Epithelial cell of umbilical artery (primary cell): ENCODE measurements at places on chromosomes 13 and 19. TPM values are rescaled to one million over a fixed set of nuclear protein-coding genes. Genes with fewer than 3 reads are reported as not detected.

The ADGRE3 gene
- not detected in 2 replicates for total RNA-seq

The ITGBL1 gene
- 4.5 and 4.7 TPM in 2 replicates for total RNA-seq

The TTC9B gene
- not detected in 2 replicates for total RNA-seq

The CGB1 gene
- not detected in 2 replicates for total RNA-seq

The DOCK6 gene
- 39.8 and 71.5 TPM in 2 replicates for total RNA-seq

The FAM83E gene
- total RNA-seq = 0.65 and 1.1 TPM in 2 replicates

The ZNF587B gene
- total RNA-seq = 20.8 and 22.5 TPM in 2 replicates

The FBXL12 gene
- total RNA-seq = 7.1 and 10.4 TPM in 2 replicates

The ZNF383 gene
- 2.9 and 4.6 TPM in 2 replicates for total RNA-seq

The NBEA gene
- 3.2 and 4.1 TPM in 2 replicates for total RNA-seq

The ZNF726 gene
- 1.6 and 2.7 TPM in 2 replicates for total RNA-seq

The F10 gene
- total RNA-seq = not detected in 2 replicates

The RUBCNL gene
- under 0.01 TPM in 1 of 2 replicates, not detected in the other for total RNA-seq

The MYCBP2 gene
- 61.7 and 86.3 TPM in 2 replicates for total RNA-seq

The GPR183 gene
- not detected in 2 replicates for total RNA-seq

The ARL11 gene
- 0.30 and 0.32 TPM in 2 replicates for total RNA-seq

The NXNL1 gene
- not detected in 2 replicates for total RNA-seq

The HNRNPA1L2 gene
- total RNA-seq = 2.9 and 3.2 TPM in 2 replicates

The SYNE4 gene
- not detected in 2 replicates for total RNA-seq

The EFNB2 gene
- total RNA-seq = 112 and 192 TPM in 2 replicates

The IRF3 gene
- total RNA-seq = 48.8 and 53.9 TPM in 2 replicates

The FSD1 gene
- 32.5 and 34.1 TPM in 2 replicates for total RNA-seq

The IGFLR1 gene
- total RNA-seq = 0.91 and 4.2 TPM in 2 replicates

The FLT1 gene
- 143 and 328 TPM in 2 replicates for total RNA-seq

The RASGRP4 gene
- total RNA-seq = not detected in 2 replicates

The HSPB6 gene
- 0.65 and 3.0 TPM in 2 replicates for total RNA-seq

The ONECUT3 gene
- not detected in 2 replicates for total RNA-seq

The DPF1 gene
- total RNA-seq = 1.2 and 1.6 TPM in 2 replicates

The TEX26 gene
- not detected in 2 replicates for total RNA-seq

The LILRB5 gene
- total RNA-seq = not detected in 2 replicates

The PLIN5 gene
- total RNA-seq = 1.4 TPM in 1 of 2 replicates, not detected in the other

The NDUFB7 gene
- 335 and 432 TPM in 2 replicates for total RNA-seq
